Kidney (tissue), 22 donors: ENCODE measurements at places on chromosomes 11 and 22.

GRCh38 chr11:72039031-72039855 is 40.5 kb downstream of the IL18BP start:
- DNase-seq = peak; percentile 51

DNA sequence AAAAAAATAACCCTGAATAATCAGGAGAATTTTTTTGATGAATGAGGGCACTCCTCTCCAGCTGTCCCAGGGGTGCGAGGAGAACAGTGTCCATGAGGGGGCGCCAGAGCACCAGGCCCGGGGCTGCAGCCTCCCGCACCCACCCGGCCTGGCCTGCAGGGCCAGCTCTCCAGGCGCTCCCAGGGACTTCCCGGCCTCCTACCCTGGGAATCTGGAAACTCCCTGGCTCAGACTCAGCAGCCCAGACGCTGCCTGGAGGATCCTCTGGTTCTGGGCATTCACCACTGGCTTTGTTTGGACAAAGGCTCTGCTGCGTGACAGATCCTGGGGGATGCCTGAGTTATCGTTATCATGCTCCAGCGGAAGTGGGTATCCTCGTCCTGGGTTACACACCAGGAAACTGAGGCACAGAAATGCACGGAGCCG is 31.0 kb downstream of the MCM5 start:
- peak; percentile 86 for DNase-seq

DNA sequence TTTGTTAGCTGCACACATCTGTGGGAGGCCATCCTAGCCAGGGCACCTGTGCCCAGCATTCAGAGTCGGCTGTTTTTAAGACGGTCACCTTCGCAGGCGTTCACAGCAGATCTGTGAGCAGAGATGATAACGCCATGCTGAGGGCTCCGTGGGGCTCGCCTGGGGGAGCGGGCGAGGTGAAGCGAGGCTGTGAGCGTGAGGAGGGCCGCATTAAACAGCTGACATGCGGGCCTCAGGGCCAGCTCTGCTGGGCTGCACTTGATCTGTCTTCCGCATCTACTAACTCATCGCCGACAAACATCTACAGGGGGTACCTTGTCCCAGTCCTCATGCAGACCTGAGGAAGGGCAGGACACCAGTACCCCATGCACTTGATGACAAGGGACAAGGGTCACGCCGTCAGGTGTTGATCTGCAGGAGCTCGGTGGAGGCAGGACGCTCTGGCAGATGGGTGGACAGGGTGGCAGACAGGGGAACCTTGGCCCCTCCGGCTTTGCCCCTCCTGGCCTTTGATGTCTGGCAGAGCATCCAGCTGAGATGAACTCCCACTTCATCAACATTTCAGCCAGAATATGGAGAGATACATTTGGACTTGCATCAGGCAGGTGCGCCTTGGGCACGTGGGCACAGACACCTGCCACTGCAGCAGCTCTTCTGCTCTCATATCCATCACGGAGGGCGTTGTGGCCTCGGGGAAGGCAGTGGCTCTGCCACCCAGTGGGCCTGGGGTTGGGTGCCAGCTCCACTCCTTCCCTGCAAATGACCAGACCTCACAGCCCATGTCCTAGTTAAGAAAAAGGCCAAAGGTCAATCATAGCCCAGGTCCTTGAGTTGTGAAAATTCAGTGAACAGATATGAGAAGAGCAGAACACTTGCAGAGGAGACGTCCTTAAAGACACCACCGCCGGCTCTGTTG is 822.9 kb downstream of the BRD1 start:
- DNase-seq = no peak

GRCh38 chr11:68488623-68489022 is 28.1 kb downstream of the PPP6R3 start:
- DNase-seq = no peak

DNA sequence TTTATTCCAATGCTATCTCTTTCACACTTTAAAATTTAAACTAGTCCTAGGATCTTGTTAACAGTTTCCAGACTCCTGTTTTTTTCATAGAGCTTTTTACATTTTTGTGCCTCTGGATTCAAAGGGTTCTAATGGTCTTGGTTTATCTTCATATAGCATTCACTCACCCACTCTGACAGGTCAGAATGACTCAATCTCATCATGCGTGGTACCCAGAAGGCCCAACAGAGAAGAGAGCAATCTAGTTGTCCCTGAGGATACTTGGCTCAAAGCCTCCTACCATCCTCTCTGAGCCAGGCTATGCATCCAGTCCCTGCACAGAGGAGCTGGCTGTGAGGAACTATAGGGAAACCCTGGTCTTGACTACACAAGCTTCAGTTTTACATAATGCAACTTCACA is 27.5 kb downstream of the MAML2 start:
- DNase-seq = no peak

DNA sequence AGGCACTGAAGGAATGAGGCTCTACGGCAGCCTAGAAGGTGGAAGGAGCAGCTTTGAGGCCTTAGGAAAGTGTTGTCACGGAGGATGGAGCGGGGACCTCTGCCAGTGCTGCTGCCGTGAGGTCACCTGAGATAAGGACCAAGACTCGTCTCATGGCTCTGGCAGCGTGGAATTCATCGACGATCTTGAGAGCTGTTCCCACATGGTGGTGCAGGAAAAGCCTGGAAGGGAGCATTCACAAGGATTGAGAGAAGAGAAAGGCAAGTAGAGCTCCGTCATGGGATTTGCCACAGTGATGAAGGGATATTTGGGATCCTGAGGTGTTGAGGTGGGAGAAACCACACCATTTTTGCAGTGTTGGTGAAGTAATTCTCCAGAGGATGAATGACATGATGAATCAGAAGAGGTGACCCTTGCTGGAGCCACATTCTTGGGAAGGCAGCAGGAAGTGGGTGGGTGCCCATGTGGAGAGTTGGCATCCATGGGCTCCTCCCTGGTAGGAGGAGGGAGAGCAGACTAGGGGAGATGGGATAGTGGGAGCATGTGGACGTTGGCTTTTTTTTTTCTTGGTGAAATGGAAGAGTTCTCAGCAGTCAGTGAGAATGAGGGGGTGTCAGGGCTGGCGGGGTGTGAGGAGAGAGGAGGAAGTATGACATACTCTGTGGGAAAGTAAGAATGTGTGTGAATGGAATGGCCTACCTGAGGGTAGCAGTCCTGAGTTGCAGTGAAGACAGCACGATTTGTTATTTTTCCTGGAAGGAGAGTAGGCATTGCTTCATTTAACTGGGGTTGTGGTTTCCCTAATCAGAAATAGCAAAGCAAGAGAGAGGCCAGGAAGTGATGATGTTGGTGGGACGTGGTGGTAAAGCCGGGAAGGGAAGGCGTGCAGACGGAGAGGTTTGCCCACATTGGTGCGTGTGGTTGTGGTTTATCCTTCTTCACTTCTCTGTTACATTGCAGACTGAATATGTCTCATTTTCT is 11.1 kb downstream of the PPP6R3 start:
- no peak for DNase-seq

DNA sequence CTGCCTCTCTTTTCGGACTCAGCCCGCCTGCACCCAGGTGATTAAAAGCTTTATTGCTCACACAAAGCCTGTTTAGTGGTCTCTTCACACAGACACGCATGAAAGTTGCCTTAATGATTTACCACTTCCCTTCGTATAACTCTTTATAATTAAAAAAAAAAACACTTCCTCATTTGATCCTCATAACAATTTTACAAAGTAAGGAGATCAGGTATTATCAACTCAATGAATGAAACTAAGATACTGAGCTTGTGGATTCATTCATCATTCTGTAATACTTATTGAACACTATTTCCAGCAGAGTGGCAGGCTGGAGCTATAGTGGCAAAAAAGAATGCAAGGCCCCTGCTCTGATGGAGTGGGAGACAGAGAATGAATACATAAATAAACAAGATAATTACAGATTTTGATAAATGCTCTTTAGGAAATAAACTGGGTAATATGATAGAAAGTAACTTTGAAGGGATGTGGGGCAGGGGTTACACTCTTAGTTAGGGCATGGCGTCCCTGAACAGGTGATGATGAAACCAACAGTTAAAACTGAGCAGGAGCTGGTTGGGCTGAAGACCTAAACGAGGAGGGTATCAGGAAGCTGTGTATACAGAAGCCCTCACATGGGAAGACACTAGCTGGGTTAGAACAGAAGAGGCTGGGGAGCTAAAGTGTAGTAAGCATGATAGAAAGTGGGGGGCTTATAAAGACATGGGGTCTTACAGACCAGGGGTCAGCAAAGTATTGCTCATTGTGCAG is 5.4 kb upstream of the CRTAM start:
- DNase-seq = no peak

- no peak for DNase-seq
Observed at GRCh38 chr11:256952-257737, 20.4 kb downstream of the PSMD13 start.

GRCh38 chr22:48415520-48415919 is 1412.2 kb downstream of the BRD1 start:
- no peak for DNase-seq

DNA sequence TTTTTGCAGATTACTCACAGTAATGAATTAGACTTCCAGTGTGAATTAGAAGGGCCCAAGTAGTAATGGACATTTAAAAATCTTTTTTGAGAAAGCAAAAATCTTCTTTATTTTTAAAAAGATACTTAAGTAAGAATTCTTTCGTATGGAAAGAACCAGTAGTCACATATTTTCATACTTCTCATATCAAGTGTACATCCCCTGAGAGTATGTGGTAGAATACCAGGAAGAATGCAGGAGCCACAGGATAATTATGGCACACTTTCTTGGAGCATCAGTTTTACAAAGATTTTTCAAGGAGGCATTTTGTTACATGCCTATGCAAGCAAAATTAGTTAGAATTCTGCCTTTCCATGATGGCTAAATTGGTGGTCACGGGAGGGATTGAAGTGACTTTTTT is 28.1 kb downstream of the POLD3 start:
- DNase-seq = no peak

DNA sequence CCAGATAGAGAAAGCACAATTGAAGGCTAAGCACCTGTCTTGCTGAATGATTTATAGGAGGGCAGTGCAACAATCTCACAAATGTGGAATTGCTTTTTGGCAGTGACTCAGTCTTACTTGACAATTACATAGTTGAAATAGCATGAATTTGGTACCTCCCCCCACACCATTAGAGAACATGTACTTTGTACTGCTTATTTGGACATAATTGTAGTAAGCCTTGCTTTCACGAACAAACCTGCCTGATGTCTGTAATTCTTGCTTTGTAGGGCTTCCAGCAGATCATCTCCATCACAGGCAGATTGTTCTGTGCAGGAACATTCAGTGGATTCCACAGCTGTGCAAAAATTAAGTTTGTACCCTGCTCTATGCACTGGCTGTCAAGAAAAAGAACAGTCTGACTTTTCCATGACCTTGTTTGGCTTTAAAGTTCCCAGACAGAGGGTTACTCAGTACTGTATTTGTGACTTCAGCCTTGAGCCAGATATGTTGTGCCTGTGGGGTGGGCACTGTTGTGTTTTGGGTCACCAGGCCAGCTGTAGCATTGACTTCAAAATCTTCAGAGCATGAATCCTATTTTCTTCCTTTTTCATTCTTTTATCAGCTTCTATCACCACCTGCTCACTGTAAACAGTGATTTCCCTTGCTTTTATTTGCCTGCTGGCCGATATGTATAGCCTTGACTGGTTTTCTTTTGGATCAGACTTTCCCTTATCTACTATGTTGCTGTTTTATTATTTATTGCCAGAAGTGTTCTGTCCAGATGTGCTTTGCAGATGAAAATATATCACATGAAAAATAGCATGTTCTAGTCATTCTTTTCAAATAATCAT is 941.0 kb upstream of the CHORDC1 start:
- peak; percentile 9 for DNase-seq

GRCh38 chr11:116928102-116928777 is 90.8 kb upstream of the APOA1 start:
- DNase-seq = no peak

DNA sequence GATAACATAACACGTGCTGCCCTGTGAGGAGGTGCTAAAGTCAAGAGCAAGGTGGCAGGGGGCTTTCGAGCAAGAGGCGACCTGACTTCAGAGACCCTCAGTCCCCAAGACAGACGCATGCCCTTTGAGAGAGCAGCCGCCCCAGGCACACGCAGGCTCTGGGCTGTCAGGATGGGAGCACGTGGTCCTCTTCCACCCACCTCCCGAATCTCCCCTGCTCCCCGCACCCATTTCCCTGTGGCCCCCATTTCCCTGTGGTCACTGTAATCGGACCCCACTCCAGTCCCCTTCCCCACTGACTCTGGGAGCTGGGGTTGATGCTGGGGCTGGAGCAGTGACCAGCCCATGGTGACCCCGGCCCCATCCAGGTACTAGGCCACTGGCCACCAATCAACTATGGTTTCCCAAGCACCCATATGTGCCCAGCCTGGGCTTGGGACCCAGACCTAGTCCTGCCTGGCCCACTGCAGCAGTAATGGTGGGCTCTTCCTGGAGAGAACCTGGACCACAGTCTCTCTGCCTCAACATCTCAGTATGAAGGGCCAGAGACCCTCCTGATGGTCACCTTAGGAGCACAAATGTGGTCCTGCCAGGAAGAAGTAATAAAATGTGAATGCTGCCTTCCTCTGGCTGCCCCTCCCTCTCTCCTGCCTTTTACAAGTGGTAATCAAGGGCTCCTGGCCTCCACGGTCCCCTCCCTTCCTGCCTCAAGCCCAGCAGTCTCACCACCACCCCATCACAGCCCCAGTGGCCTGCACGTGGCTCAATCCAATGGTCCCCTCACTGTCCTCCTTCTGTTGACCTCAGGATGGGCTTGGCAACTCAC is 39.0 kb downstream of the IGLL5 start:
- DNase-seq = peak; percentile 47

- DNase-seq = no peak
Observed at GRCh38 chr22:49306632-49307480, 520.8 kb downstream of the BRD1 start.

DNA sequence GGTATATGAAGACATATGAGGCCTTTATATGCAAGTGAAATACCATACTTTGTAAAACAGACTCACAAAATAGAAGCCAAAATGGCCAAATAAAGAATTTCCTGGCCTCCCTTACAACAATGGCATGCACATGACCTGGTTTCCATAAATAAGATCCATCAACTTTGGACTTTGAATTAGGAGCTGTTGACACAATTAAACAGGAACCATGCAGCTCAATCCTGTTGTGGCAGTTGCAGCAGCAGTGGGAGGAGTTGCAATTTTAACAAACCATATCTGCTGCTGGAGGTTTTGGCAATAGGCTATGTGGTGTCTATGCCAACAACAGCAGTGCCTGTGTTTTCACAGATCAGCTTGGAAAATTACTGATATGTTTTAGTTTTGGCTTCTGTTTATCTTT is 818.6 kb downstream of the FAM181B start:
- no peak for DNase-seq

GRCh38 chr11:74627381-74627780 is 35.0 kb downstream of the POLD3 start:
- no peak for DNase-seq

DNA sequence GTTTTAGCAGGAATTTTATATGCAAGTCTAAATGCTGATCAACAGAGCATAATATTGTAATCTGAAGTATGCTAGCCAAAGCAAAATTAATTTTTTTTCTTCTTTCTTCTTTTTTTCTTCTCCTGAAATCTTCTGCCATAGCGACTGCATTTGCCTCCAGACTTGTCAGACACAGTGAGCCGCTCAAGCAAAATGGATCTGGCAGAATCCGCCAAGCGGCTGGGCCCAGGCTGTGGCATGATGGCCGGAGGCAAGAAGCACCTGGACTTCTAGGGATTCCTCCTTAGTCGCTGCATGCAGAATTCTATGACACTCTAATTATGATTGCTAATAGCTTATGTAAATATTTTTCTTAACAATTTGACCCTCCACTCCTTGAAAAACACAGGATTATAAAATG is 27.9 kb downstream of the PAX6 start:
- DNase-seq = no peak

GRCh38 chr11:69487849-69488542 is 6.5 kb downstream of the LINC01488 start:
- no peak for DNase-seq

GRCh38 chr22:29230972-29231875 is 25.5 kb downstream of the EMID1 start:
- peak; percentile 66 for DNase-seq
